ENCODE measurements at places on chromosomes 5 and 9. TPM values are rescaled to one million over a fixed set of nuclear protein-coding genes. Genes with fewer than 3 reads are reported as not detected.

ITGA1 gene
- 42.7 TPM for total RNA-seq

GCNT4 gene
- 2.5 TPM for total RNA-seq

GRCh38 chr9:80041821-80042220 is 470.1 kb downstream of the TLE4 start:
- H3K27me3 ChIP-seq, result no peaks in the 10 kb centered on the region
- no peaks in the 10 kb centered on the region for H3K4me1 ChIP-seq
- H3K27ac ChIP-seq, result no peak overlapping the region
- H3K4me3 ChIP-seq, result no peak overlapping the region
- no peaks in the 10 kb centered on the region for H3K36me3 ChIP-seq
- no peak for DNase-seq

GRCh38 chr5:93359296-93359959 is 221.6 kb downstream of the NR2F1-AS1 start:
- no peaks in the 10 kb centered on the region for H3K4me1 ChIP-seq
- DNase-seq, result no peak
- no peaks in the 10 kb centered on the region for H3K27me3 ChIP-seq
- no peak overlapping the region for H3K4me3 ChIP-seq
- H3K27ac ChIP-seq, result no peak overlapping the region
- H3K36me3 ChIP-seq, result no peaks in the 10 kb centered on the region

Data from vagina (tissue), 2 donors.